ENCODE measurements at places on chromosomes 3 and 15.

DNA sequence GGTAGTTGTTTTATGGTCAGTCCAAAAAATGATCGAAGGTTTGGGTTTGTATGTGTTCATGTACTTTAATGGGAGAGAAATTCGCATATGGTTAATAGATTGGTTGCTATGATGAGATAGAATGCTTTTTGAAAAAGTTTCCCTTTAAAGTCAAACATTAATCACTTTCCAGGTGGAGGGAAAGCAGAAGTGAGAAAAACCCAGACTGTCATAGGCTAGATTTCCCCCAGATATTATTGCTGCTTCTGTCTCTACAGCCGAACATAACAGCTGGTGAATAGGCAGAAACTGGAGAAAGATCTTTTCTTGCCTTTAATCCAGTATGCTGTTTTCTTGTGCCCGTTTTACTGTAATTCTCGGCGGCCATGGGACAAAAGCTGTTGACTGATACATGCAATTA, 287.6 kb downstream of the SOX2 start:
- DNase-seq, result no peak

DNA sequence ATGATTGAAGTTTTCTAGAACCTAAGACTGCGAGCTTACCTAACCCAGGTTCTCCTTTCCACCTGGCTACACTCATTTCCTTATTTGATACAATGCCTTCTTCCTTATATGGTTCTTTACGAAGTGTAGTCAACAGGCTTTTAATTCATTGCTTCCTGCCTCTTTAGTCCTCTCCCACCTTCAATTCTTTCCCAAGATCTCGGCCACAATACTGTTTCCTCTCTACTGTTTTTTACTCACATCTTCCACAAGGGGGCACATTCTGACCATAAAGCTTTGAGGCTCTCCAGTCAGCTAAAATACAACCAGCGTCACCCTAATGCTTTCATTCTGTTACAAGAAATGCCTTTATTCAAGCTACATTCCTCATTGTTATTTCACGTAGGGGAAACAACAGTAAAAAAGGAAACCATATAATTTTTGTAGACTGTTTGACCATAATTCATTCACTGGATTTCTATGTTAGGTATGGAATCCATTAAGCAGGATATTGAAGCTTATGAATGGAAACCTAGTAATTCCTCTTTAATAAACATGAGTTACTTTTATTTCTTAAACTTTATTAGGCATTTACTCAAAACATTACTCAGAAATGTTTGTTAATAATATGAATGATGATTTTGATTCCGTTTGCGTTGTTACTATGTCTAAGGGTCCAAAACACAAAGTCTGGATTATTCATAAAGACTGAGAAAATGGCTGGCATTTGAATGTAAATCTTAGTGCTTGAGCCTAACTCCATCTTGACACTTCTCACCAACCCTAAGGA, 29.5 kb upstream of the VEPH1 start:
- peak; percentile 66 for DNase-seq

- no peak for DNase-seq
Measured at GRCh38 chr3:107092121-107092520, 285.1 kb upstream of the CCDC54 start.

GRCh38 chr15:70519004-70519365, 244.4 kb downstream of the UACA start:
- DNase-seq, result no peak

- DNase-seq, result no peak
Measured at GRCh38 chr3:108818404-108818803, 4.2 kb upstream of the TRAT1 start.

DNA sequence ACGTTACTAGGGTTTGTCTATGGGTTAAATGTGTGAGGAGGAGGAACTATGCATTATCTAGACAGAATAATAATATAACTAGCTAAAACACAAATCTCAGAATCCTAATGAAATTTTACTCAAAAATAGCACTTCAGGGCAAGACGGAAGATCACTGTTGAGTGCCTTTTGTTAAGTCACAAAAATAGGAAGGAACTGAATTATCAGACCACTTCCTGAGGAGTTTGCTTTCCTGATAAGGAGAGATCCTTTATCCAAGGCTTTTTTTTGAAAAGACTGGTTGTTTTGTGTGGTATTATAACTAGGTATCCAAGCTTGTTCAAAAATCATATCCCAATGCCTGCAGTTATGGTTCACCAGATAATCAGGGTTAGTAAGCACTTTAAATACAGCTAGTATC, 34.6 kb downstream of the NR2E3 start:
- DNase-seq, result no peak

DNA sequence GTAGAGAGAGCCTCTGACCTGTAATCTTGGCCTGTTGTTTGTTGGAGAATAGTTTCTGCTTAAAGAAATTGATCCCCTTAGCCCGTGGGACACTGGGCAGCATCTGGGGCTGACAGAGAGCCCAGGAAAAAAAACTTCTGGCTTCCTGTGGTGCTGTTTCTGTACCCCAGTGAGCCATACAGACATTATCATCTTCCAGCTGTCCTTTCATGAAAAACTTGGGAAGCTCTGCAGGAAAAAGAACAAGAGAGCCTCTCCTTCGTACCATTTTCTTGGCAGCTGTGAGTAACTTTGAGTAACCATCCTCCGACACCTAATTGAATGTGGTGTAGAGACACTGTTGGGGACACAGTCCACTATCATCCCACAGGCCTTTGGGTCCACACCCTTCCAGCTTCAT, 333.0 kb downstream of the SHQ1 start:
- DNase-seq, result no peak

GRCh38 chr3:127663151-127663550, 9.6 kb upstream of the ABTB1 start:
- no peak for DNase-seq

DNA sequence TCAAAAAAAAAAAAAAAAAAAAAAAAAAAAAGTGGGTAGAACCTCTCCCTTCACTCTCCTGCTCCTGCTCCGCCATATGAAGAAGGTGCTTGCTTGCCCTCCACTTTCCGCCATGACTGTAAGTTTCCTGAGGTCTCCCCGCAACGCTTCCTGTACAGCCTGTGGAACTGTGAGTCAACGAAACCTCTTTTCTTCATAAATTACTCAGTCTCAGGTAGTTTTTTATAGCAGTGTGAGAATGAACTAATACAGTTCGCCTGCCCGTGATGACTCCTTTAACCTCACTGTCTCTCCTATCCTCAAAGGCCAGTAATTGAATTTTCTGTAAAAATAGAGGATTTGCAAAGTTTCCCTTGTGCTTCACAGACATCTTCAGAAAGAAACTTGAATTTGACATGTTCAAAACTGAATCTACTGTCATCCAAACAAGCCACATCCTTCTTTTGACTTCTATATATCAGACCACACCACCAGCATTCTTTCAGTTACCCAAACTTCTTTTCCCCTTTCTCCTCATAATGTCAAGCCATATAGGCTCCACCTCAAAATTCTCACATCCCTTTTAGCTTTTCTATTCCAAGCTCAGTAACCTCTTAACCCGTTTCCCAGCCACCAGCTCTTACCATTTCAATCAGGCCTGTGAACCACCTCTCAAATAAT, 44.3 kb downstream of the P2RY1 start:
- DNase-seq, result no peak

GRCh38 chr15:38699633-38700230, 135.1 kb upstream of the RASGRP1 start:
- peak; percentile 42 for DNase-seq

GRCh38 chr15:40280260-40281056, 2.4 kb downstream of the ANKRD63 start:
- no peak for DNase-seq

- DNase-seq, result no peak
Measured at GRCh38 chr3:54647721-54648120, 280.1 kb downstream of the LRTM1 start.

- no peak for DNase-seq
Measured at GRCh38 chr3:177571271-177571943, 374.1 kb upstream of the TBL1XR1 start.

DNA sequence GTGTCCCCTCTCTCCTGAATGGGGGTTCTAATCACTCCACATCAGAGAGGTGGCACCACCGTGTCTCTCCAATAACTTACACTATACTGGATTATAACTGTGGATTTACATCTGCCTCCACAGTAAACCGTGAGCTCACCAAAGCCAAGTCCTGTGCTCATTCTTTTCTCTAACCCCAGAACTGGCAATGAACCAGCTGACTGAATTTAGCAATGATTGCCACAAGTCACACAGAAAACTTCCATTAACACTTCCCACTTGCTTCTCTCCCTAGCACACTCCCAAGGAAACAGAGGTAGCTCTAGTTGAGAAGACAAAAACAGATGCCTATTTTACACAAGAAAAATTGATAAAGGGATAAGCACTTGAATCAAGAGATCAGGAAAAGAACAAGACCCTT, 361.3 kb downstream of the ULK4 start:
- no peak for DNase-seq

DNA sequence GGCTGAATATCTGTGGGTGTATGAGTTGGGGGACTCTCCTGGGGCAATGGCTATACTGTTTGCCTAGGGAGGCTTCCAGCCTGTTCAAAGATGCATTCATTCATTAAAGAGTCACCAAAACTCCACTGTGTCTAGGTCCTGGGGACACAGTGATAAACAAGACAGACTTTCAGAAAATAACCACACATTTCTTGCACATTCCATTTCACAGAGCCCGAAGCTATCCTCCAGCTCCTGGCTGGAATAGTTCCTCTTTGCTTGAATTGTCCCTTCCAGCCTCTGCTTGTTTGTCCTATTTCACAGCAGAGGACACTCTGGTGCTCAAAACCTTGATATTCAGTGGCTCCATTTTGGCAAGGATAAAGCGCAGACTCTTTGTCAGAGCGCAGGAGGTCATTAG, 61.7 kb upstream of the ITGA11 start:
- DNase-seq, result no peak
